ENCODE measurements at places on chromosomes 5 and 9.

- DNase-seq = no peak
Measured at GRCh38 chr5:33891788-33892619, at the start of gene ADAMTS12. Gene ADAMTS12, minus strand, starts transcription at chr5:33891990. Its CDS starts 134 bp downstream, at chr5:33891856.

- no peak for DNase-seq
Measured at GRCh38 chr5:80141147-80141671, 106.1 kb downstream of the THBS4 start.

DNA sequence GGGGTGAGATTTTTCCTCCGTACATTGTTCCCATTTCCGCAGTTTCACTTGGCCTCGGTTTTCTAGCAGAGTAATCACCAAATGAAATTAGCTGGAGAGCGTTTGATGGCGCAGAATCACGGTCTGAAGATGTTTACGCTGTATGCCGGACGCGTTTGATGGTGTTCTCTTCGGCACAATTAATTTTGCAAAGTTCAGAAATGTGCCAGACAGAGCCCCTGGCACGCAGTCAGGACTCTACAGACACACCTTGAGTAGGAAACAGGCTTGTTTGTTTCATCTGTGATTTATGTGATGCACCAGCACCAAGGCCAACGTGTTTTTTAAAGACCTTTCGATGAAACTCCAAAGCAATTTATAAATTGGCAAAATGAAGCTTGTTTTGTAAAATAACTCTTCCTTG, 863 bp upstream of the LIFR start:
- no peak for DNase-seq

GRCh38 chr5:126359884-126360283, 63.3 kb upstream of the GRAMD2B start:
- DNase-seq = no peak
